ENCODE measurements at places on chromosomes 7 and 10.
A peak's percentile ranks its signal among the peaks of the same experiment; 100 is the strongest.

- DNase-seq: no peak
Measured at GRCh38 chr7:138166681-138167080, 90.4 kb downstream of the AKR1D1 start.

- DNase-seq: no peak
Measured at GRCh38 chr10:27600930-27601329, 96.8 kb downstream of the RAB18 start.

DNA sequence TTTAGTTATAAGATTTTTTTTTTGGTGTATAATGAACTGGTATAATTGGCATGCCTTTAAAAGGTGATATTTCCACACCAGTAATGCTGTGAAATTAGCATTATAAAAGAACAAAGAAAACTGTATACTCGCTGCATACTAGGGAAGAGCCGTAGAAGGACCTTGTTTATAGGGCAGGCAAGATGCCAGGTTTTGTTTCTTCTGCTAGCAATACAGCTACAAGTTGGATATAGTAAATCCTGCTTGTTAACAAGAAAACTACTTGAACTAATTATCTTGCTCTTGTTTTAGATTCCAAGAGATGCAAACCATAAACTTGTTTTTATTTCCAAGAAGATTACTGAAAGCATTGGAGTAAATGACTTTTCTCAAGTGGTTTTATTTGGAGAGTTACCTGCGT lies 1.9 kb downstream of the DNAH11 start:
- DNase-seq: peak; percentile 13

GRCh38 chr10:6328699-6329423 lies 126.1 kb downstream of the PFKFB3 start:
- no peak for DNase-seq

GRCh38 chr10:106540645-106541044 lies 623.9 kb downstream of the SORCS1 start:
- peak; percentile 35 for DNase-seq

DNA sequence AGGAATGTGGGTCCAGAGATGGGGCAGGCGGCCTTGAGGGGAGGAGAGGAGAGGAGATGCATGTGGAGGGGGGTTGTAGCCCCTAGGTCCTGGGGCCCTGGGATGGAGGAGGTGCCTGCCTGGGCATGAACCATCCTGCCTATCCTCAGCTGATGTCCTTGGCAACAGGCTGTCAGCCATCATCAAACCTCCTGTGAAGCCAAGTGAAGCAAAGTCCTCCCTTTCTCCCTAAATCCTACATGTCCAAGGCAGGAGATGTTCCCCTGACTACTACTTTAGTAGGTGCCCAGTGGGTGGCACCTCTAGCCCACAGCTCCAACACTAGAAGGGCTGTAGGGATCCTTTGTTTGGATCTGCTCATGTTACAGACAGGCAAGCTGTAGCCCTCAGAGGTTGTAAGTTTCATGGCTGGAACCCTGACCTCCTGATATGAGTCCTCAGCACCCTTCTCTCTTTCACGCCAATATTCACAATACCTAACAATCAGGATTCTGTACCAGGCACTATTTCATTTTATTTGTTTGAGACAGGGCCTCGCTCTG lies 66.6 kb upstream of the SYPL1 start:
- peak; percentile 65 for DNase-seq

DNA sequence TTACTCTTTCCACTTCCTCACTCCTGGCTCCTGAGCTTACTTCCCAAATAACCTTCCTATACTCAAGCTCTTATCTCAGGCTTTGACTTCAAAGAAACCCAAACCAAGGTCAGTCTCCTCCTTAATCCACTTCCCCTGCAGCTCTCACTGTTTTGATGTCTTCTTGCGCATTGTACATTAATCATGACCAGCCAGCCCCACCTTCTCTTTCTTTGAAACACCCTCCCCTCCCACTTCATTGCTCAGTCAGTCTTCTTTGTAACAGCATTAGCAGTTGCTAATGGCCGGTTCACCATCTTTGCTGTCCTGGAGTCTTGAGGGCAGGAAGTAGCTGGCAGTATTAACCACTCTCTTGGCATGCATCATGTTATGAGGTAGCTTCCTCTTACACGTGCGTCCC lies 57.9 kb upstream of the CHCHD3 start:
- no peak for DNase-seq

GRCh38 chr10:130762491-130762890 lies 549.0 kb downstream of the TCERG1L start:
- DNase-seq: no peak

DNA sequence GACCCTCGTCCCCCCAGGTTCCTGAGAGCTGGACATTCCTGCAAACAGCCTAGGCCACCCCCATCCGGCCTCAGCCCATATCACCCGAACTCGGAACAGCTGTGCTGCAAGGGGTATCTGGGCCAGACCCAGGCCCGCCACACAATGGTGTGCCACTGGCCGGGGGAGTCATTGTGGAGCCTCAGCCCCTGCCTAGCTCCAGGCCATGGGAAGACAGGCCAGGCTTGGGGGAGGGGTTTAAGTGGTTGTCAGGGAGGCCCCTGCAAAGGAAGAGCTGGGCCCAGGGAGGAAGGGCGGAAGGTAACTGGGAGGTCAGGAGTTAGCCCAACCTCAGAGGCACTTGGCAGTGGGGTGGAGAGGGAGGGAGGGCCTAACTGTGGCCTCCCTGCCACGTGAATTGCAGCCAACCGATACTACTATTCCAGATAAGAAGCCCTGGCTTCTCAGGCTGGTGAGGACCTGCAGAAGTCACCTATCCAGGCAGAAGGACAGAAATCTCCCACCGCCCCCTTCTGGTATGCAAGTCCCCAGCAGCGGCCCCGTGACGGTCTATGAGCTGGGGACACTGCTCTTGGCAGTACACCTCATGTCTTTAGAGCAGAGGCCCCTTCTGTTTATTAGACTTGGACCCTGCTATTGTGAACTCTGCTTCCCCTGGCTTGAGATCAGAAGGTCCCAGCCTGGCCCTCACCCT lies 26.8 kb downstream of the VSIR start:
- DNase-seq: no peak

- DNase-seq: no peak
Measured at GRCh38 chr7:89988074-89988473, 166.2 kb upstream of the STEAP1 start.

- DNase-seq: no peak
Measured at GRCh38 chr10:22713853-22714478, 412 bp downstream of the PIP4K2A start.

GRCh38 chr10:6701289-6701688 lies 121.2 kb upstream of the PRKCQ start:
- no peak for DNase-seq

DNA sequence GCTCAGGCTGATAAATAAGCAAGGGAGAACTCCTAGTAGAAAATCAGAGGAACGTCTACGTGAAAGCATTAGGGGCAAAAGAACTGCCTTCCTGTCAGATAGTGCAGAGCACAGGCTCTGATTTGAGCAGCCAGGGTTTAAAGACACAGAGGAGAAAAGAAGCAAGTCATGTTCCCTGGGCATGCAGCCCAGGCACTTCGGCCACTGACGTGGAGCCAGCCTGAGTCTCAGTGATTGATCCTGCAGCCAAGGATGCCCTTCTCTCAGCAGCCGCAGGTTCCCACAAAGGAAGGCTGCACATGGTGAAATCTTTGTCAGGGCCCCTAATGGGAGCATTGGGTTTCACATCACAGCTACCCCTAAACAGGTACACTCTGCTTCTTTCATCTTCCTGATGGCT lies 161.7 kb upstream of the HPS1 start:
- peak; percentile 59 for DNase-seq

GRCh38 chr7:38951213-38951612 lies 26.5 kb upstream of the POU6F2 start:
- DNase-seq: no peak

DNA sequence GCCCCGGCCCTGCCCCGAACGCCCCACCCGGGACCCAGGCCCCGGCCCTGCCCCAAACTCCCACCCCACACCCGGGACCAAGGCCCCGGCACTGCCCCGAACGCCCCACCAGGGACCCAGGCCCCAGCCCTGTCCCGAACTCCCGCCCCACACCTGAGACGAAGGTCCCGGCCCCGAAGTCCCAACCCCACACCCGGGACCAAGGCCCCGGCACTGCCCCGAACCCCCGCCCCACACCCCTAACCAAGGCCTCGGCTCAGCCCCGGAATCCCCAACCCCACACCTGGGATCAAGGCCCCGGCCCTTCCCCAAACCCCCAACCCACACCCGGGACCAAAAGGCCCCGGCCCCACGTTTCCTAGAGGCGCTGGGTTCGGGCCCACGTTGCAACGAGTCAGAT lies 1.1 kb upstream of the LARP4B start:
- no peak for DNase-seq

GRCh38 chr7:106050002-106050745 lies 61.9 kb downstream of the SYPL1 start:
- no peak for DNase-seq

GRCh38 chr7:47932466-47933037 lies 15.7 kb downstream of the PKD1L1 start:
- peak; percentile 25 for DNase-seq

DNA sequence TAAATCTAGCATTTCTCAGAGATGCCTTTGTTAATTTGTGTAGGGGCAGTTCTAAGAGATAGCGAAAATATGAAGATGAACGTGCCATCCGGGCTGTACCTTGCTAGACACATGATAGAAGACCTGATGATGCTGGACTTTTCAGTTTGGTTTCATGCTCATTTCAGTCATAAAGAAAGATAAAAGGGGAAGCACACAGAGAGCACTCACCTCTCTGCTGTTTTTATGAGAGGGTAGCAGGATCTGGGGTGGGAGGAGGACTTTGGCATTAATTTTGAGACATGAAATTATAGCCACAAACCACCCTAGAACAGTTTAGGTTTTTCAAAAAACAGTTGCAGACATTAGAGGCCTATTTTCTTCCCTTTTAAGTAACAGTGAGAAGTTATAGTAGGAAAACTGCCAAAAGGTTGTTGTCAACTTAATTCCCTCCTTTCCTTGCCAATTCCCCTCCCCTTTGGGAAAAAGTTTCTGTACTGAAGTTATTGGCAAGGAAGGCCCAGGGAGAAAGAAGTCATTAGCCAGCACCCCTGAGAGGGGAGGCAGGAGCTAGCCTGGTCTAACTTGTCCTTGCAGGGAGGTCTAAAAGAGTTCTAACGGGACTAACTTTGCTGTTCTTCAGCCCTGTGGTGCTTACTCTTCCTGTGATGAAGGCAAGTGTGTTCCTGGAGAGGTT lies 2.6 kb downstream of the ST7 start:
- DNase-seq: peak; percentile 56

DNA sequence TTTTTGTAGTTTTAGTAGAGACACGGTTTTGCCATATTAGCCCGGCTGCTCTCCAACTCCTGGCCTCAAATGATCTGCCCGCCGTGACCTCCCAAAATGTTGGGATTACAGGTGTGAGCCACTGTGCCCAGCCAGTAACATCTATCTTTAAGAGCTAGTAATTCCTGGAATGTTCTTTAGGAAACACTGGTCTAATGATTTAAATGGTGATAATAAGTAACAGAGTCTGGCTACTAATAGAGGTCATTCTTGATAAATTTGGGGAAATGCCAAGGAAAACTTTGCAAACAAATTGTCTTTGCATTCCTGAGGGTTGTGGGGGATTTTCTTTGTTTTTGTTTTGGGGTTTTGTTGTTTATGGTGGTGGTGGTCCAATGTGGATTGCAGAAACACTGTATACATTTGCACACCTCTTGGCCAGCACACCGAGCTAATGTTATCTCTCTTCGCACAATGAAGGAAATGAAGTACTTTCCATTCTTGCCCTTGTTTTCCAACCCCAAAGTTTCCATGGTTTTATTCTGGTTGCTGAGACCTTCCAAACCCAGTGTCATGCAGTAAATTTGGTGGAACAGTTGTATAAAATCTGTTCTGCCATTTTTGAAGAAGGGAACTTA lies 51.3 kb upstream of the WIPF3 start:
- DNase-seq: peak; percentile 77

- DNase-seq: peak; percentile 33
Measured at GRCh38 chr7:75888464-75889222, 9.8 kb downstream of the RHBDD2 start.

- no peak for DNase-seq
Measured at GRCh38 chr7:150823484-150824126, 23.0 kb downstream of the TMEM176A start.

DNA sequence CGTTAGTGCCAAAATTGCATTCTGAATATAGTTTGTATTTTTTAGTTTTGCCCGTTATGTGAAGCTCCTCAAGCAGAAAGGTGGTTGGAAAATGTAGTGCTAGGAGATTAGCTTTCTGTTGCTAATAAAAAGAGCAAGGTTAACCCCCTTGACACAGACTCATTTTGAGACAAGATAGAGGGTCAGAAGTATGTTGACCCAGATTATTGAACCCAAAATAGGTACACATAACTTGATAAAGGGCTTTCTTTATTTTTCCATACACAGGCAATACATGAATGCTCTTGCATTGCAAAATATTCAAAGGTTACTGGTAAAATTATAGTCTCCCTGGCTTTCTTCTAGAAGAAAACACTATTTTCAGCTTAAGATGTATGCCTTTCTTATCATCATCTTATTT lies 10.0 kb upstream of the PON2 start:
- DNase-seq: no peak

DNA sequence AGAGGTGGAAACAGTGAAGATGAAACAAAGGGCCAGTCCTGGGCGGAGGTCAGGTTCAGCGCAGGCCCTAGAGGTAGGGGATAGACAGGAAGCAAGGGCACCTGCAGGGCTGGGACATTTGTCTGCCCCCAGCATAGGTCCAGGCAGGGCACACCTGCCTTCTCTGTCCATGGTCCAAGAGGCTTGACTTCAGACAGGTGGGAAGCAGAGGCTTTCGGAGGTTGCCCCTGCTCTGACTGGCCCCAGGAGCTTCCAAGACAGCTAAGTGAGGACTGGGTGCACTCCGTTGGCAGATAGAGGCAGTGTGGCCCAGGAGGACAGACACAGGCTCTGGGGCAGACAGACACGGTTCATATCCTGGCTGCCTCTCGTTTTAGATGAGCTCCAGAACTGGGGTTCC lies 71.6 kb upstream of the GRB10 start:
- DNase-seq: no peak

- DNase-seq: peak; percentile 46
Measured at GRCh38 chr7:77442636-77443035, 26.5 kb upstream of the GSAP start.

DNA sequence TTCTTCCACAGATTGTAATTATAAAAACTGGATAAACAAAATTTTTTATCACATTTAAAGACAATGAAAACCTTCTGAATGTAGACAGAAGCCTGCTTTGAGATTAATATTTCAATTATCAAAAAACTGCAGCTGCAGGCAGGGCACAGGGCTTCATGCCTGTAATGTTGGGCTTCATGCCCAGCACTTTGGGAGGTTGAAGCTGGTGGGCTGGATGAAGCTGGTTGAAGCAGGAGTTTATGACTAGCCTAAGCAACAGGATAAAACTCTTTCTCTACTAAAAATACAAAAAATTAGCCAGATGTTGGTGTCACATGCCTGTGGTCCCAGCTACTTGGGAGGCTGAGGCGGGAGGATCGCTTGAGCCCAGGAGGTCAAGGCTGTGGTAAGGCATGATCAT lies 41.2 kb downstream of the PDZD8 start:
- peak; percentile 31 for DNase-seq

- DNase-seq: peak; percentile 95
Measured at GRCh38 chr10:3090914-3091787, 23.8 kb downstream of the PFKP start.

- peak; percentile 81 for DNase-seq
Measured at GRCh38 chr7:2037808-2038522, 194.8 kb downstream of the MAD1L1 start.

- DNase-seq: no peak
Measured at GRCh38 chr10:89946106-89946505, 244.7 kb downstream of the KIF20B start.

GRCh38 chr10:88557658-88558057 lies 25.5 kb downstream of the RNLS start:
- DNase-seq: peak; percentile 66

GRCh38 chr7:746155-747061 lies 19.3 kb upstream of the PRKAR1B start:
- DNase-seq: no peak
